ENCODE measurements at places on chromosomes 7 and 10.

GRCh38 chr7:140439359-140439758 lies 35.5 kb downstream of the RAB19 start:
- DNase-seq, result no peak

GRCh38 chr10:118107541-118107940 lies 60.8 kb upstream of the RAB11FIP2 start:
- DNase-seq, result no peak

- DNase-seq, result no peak
Measured at GRCh38 chr10:132335189-132336063, 3.4 kb downstream of the LRRC27 start.

GRCh38 chr7:132191418-132191817 lies 384.9 kb downstream of the PLXNA4 start:
- DNase-seq, result no peak

DNA sequence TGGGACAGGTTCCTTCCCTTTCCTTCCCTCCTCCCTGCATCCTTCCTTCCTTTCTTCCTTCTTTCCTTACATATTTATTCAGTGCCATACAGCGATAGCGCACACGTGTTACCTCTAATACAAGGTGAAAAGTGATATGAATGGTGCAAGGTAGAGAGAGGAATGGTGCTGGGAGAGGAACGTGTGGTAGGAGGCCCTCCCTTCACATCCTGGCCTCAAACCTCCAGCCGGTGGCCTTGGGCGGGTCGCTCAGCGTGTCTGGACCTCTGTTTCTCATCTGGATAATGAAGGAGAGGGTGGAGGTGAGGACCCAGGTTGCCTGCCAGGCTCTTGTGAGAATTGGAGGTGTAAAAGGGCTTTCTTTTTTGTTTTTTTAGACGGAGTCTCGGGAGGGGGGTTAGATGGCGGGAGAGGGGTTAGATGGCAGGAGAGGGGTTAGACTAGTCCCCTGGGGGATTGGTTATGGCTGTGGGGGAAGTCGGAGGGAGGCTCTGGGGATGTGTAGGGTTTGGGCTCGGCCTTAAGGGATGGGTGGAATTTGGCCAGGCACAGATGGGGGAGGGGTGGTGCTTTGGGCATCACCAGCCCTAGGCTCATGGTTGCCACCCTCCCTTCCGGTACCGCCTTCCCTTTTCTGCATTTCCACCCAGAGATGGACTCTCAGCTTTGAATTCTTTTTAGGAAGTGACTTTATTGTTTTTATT lies 14.9 kb downstream of the CHST3 start:
- no peak for DNase-seq

- DNase-seq, result no peak
Measured at GRCh38 chr10:104234934-104235333, 2.8 kb upstream of the CFAP43 start.

DNA sequence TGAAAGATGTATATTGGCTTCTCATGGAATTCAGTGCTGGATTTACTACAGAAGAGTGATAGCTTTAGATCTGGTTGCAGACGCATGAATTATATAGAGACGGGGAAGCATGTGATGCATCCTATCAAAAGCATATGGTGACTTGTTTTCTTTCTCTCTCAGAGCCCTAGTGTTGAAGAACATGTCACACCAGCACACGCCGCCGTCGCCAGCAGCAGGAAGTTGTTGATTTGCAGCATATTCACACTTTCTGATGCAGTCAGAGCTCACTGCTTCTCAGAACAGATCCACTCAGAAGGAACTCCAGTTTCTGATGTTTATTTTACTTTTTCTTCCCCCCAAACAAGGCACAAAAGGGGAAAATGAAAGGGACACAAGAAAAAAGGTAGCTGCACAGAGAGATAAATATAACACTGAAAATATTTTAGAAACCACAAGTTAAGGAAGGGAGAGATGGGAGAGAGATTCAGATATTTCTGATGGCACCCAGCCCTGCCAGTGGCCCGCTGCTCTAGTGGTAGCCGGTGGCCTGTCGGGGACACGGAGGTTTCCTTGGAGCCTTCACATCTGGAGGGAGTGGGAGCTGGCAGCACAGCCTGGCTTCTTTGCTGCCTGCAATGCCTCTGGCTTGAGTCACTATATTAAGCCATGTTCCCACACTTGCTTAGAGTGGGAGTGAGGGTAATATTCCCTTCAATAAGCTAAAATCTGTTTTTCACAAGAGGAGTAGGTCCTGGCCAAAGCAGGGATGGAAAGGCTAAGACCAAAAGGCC lies 123.2 kb downstream of the NRP1 start:
- no peak for DNase-seq

DNA sequence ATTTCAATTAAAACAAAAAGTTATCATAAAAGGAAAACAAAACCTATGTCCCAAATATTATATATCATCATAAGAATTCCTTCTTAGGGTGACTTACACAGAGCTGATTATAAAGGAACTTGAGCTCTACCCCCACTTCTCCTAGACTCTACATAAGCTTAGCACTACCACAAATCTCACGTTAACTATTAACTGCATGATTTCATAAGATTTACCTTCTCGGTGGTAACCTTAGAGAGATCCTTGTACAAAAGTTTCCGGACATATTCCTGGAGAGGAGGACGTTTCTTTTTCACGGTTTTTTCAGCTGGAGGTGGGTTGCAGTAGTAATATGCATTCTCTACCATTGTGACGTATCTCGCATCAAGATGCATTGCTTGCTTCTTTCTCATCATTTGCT lies 83.7 kb downstream of the UPF2 start:
- peak; percentile 63 for DNase-seq

DNA sequence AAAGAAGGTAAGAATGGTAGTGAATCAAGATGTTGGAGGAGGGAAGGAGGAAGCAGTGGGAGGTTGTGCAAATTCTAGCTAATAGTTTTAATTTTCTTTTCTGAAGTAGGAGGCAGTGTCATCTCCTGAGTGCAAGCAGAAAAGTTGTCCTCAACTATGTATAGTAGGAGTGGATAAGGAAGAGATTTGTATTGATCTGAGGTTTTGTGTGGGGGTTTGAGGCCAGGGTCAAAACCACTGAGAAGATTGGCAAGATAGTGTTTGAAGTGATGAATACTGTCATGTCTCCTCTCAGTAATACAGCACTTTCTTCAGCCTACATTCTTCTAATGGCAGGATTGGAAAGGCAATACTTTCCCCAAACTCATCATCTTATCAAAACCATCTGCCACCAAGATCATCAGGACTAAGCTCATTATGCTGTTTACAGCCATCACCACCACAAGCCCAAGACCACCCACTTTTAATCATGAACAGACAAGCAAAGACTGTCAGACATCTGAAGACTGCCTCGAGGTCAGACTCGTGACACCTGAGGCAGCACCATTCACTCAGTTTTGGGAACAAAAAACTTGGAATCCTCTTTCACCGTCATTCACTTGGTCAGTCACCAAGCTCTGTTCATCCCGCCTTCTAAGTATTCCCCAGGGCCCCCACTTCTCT lies 1.5 kb upstream of the MIOS start:
- DNase-seq, result no peak

GRCh38 chr7:76155938-76156337 lies 45.8 kb upstream of the SRRM3 start:
- no peak for DNase-seq

GRCh38 chr7:99827040-99827778 lies 604 bp upstream of the CYP3A43 start:
- no peak for DNase-seq

DNA sequence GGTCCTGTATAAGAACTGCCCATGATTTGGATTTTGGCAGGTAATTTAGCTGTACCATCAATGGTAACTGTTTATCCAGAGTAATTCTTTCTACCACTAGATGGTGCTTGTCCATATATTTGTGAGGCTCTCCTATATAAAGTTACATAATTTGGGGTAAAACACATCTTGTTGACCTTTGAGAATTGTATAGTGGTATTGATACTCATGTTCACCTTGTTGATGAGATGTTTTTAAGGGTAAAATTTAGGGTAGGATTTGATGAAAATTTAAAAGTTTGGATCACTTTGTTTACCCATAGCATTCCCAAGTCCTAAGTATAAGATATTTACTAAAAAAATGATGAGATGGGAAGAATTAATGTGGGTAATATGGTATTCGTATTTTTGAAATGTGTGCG lies 31.6 kb downstream of the ST7 start:
- DNase-seq, result peak; percentile 37

DNA sequence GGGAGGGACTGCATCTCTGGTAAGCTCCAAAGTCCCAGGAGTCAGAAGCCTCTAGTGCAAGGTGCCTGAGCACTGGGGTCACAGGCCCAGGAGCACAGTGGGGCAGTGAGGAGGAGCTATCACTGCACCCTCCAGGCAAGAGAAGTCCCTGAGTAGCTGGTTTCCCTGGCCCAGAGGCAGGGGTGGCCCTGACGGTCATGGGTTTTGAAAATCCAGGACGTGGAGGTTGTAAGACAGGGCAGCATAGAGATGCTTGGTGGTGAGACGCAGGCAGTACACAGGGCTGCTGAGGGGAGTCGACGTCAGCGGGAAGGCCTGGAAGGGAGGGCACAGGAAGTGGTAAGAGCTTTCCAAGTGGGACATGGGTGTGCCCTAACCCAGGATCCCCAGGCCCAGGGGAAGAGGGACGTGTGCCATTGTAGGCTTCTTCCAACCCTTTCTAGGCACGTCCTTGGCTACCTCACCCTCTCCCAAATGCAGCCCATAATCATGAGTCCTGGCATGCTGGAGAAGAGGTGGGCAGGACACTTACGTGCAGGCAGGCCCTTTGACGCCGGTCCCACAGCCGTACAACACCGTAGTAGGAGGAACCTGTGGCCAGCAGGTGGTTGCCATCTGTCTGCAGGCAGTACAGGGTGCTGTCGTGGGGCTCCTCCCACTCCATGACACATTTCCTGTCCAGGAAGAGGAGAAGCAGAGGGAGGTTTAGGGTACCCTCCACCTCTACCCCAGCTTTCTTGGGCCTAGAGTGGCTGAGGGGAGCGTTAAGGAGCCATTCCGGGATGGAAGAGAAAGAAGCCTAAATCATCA lies 23.2 kb downstream of the DPCD start:
- no peak for DNase-seq

DNA sequence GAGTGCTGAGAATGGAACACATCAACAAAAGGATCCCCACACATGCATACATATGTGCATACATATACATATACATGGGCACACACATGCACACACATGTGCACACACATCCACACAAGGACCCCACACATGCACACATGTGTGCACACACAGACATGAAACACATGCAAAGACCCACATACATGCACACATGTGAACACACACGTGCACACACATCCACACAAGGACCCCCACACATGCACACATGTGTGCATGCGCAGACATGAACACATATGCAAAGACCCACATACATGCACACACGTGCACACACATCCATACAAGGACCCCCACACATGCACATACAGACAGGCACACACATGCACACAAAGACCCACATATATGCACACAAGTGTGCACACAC lies 104.4 kb upstream of the ADARB2 start:
- no peak for DNase-seq

DNA sequence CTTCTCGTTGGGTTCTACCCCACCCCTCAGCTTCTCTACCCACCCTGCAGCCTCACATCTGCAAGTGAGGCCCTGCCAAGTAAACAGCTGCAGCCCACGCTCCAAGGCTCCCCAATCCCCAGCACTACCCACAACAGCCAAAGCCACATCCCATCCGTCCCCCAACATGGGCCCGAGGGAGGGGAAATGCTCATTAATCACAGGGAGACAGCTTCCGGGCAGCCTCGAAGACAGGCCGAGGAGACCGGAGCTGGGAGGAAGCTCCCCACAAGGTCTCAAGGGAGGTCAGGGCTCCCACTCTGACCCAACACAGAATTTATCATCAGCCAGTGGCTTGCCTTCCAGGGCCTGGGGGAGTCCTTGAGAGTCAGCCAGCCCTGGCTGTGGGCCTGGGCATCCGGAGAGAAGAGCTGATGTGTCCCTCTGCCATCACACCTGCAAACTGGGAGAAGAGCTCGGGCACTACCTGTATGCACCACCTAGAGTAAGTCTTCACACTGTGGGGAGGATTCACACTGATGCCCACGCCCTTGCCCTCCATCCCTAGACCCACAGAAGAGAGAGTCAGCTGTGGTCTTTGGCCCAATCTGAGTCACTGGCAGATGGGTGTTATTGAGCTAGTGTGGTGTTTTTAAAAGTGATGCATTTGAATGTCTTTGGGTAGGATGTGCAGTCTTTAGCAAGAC lies 115.5 kb upstream of the ZMIZ1 start:
- no peak for DNase-seq

- DNase-seq, result no peak
Measured at GRCh38 chr10:63591600-63592379, 70.6 kb downstream of the REEP3 start.

- no peak for DNase-seq
Measured at GRCh38 chr10:120800528-120801323, 50.4 kb upstream of the WDR11 start.

- no peak for DNase-seq
Measured at GRCh38 chr7:6495597-6496262, 48.0 kb upstream of the DAGLB start.

GRCh38 chr10:32031920-32032319 lies 24.3 kb downstream of the KIF5B start:
- DNase-seq, result no peak

- DNase-seq, result no peak
Measured at GRCh38 chr10:78553792-78554191, 515.0 kb upstream of the ZMIZ1 start.

- DNase-seq, result no peak
Measured at GRCh38 chr7:95427166-95427565, 7.7 kb downstream of the PON2 start.

DNA sequence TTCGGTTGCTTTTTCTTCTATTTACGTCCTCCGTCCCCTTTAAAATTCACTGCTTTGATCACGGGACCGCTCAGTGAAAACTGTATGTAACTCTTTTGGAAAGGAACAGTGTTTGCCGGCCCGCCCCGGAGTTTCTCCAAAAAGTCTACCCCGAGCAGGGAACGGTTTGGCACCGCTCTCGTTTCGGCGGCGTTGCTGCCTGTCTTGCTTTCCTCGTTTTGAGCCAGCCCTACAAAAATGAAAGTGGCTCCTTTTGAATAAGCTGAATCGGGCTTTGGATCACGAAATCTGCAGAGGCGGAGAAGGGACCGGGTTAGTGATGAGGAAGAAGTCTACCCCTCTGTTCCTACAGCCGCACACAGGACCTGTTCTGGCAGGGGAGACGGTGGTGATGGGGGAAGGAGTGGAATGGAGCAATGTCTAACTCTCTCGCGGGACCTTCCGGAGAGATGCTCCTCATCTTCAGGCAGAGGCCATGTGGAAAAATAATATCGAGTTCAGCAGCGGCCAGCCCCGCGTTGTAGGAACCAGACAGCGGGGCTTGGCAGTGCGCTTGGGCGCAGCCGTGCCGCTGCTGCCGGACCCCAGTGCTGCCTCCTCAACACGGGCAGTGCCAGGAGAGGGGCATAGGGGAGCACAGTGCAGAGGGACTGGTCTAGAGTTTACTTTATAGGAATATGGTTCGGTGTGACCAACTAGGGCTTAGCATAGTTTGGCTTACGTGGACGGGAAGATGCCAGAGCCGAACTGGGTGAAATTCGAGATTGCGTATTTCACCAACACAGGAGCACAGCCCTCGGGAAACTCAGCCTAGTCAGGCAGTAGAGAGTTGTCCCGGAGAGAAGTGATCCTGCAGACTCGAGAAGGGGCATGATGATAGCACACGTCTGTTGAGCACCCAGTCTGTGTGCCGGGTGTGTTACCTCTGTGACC lies 1.4 kb downstream of the HTRA1 start:
- no peak for DNase-seq

All from RCC 7860 (cell line).